ENCODE measurements at places on chromosomes 7 and 10.
A peak's percentile ranks its signal among the peaks of the same experiment; 100 is the strongest.

- no peak for DNase-seq
These were observed 92.4 kb downstream of the CTTNBP2 start for GRCh38 chr7:117780832-117781231.

GRCh38 chr7:19410106-19410505 lies 264.9 kb upstream of the FERD3L start:
- no peak for DNase-seq

GRCh38 chr7:37901236-37901827 lies 15.3 kb downstream of the SFRP4 start:
- DNase-seq: peak; percentile 27

DNA sequence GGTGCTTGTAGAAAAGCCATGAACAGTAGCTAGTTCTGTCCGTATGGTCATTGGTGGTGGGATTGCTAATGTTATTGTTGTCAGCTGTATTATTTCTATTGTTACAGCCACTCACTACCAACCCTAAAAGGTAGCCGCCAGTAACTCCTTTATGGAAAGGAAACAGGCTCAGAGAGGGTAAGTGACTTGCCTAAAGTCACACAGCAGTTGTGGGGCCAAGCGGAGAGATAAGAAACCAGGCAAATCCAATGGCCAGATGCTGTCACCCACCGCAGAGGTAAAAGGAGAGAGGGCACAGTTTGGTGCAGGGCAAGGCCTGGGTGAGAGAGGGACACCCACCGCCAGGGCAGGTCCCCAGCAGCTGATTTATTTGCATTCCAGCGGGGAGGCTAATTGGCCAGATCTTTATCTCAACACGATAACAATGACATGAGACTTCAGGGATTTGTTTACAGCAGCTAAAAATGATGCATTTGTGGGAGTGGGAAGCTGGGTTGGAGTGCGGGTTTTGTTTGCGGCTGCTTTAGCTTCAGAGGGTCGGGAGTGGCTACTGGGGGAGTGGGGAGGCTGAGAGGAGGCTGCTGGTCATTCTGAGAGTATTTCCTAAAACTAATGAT lies 8.6 kb upstream of the NKX2-3 start:
- DNase-seq: no peak
